ENCODE measurements at places on chromosomes 7 and 10. TPM values are rescaled to one million over a fixed set of nuclear protein-coding genes. Genes with fewer than 3 reads are reported as not detected.

GRCh38 chr10:132439424-132440163, 42.6 kb downstream of the PWWP2B start:
- no peak for DNase-seq

DNA sequence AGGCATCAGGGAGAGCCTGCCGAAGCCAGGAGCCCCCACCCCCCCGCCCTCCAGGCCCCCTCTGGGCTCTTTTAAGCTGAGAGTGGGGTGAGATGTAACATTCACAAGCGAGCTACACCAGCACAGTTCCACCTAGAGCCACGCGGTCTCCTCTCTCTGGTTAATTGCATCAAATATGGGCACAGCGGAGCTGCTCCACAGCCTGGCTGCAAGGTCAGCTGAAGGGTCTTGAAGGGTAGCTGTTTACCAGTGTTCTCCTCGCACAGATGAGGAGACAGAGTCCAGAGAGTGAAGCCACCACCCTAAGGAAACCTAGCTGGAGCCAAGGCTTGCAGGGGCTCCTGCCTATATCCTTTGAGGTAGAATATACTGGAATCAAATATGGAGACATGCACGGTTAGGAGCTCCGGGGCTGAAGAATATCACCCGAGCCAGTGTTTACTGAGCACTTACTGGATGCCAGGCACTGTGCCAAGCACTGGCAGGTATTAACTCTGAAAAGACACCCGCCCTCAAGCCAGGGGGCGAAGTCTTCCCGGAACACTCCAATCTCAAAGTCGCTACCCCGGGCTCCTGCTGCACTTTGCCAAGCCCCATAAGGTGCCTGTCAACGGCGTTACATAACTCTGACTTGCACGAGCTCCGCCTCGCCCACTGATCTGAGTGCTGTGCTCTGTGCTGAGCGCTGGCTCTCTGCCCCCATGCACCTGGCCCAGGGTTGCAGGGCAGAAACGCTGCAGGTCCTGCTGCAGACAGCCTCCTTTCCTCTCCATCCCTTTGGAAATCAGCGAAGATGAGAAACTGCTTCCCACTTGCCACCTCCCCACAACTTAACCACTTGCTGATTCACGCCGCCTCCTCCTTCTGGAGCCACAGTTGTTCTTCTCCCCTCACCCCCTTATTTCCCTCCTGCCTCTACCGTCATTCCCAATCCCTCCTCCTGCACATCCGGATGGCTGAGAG, 5.4 kb downstream of the CHST15 start:
- no peak for DNase-seq

DNA sequence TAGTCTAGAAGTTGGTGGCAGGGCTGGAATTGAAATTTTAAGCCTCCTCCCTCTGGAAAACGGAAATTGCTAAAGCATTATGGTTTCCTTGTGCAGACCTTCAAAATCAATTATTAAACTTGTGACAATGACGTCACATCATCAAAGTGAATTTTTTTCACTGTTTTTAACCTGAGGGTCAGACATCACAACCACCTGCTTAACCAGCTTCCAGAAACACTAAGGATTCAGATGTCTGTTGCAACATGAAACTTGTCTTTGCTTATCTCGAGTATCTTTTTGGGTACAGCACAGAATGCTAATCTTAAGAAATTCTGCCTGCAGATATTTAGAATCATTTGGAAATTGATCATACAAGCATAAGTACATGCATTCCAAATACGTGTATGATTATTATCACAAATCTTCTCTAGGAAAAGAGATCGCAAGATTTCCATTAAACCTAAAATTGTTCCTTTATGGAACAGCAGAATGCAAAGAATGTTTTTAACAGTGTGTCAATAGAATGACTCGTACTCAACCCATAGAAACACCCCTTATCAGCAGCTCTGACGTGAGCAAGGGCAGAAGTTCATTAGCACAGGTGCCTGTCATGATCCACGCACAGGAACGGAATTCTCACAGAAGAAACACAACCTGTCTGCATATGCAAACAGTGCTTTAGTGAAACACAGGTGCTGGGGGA, 4.1 kb upstream of the GTPBP4 start:
- no peak for DNase-seq

GRCh38 chr7:47026780-47027361, 555.0 kb downstream of the TNS3 start:
- no peak for DNase-seq

DNA sequence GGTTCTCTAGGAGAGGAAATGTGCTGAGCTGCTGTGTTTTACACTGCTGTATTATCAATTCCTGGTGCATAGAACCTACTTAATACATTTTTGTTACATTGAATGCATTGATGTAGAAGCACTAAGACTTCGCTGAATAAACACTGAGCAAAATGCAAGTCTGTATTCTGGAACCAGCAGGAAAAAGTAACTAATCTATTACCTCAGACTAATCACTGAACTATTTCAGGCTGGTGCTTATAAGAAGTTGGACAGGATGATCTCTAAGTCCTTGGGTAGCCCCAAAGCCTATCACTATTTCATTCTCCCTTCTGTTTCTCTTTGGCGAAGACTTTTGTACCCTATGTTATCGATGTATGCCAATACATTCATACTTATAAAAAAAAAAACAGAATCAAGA, 87.2 kb upstream of the LRRTM3 start:
- no peak for DNase-seq

DNA sequence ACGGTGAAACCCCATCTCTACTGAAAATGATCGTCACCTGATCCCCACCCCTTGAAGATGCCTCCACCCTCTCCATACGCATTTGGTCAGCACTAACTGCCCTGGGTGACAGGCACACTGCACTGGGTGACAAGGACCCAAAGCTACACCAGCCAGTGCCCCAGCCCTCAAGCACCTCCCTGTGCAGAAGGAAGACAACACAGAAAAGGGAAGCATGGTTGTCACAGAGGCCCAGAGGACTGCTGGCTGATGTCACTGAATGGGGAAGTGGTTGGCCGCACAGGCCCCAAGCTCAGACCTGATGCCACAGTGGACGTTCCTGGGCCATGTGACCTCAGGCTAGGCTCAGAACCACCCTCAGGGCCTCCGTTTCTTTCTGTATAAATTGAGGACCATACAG, 4.2 kb upstream of the PILRA start:
- no peak for DNase-seq

- DNase-seq = peak; percentile 95
Observed at GRCh38 chr7:124929467-124930172, at the start of gene POT1. Gene POT1 (minus strand): TSS chr7:124929825. CDS start chr7:124897173, 32,652 bp downstream.

DNA sequence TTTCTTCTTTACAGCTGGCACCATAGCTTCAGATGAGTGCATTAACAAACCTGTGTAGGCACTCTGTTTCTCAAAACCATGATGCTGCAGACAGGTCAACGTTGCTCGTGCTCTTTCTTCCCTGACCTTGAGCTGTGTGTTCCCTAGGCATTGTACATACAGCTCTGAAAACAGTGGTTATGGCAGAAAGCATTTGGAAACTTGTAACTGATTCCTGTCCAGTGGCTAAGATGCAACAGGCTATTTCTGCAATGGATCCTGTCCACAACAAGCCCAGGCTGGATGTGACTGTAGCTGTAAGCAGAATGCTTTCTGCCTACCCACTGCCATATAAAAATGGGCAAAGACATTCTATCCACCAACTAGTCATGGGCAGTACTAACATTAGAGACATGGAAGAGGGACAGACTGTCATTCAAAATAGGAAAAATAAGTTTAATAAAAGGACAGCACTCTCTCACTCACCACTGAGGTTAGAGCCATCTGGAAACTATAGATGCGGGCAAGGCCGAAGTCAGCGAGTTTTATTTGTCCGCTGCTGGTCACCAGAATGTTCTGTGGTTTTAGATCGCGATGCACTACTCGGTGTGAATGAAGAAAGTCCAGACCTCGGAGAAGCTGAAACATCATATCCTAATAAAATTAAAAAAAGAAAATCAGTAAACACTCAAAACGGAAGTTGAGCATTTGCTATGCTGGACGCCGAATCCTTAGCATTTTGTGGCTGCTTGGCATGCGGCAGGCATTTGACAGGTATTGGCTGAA, 111.0 kb downstream of the CDK6 start:
- no peak for DNase-seq

- DNase-seq = no peak
Observed at GRCh38 chr10:27741173-27742091, 4.2 kb downstream of the MKX start.

DNA sequence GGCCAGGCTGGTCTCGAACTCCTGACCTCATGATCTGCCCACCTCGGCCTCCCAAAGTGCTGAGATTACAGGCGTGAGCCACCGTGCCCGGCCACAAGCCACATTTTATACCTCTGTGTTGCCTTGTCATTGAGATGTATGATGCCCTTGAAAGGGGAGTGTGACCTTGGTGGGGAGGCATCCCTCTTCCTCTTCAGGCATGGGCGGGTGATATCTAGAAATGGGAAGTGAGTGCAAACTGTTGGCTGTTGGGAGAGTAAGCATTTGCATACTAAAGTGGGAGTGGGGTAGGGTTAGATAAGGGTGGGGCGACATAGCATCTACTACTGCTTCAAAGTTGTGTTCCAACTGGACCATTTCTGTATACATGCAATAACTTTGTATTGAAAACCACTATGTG, 20.1 kb downstream of the RP9 start:
- no peak for DNase-seq

DNA sequence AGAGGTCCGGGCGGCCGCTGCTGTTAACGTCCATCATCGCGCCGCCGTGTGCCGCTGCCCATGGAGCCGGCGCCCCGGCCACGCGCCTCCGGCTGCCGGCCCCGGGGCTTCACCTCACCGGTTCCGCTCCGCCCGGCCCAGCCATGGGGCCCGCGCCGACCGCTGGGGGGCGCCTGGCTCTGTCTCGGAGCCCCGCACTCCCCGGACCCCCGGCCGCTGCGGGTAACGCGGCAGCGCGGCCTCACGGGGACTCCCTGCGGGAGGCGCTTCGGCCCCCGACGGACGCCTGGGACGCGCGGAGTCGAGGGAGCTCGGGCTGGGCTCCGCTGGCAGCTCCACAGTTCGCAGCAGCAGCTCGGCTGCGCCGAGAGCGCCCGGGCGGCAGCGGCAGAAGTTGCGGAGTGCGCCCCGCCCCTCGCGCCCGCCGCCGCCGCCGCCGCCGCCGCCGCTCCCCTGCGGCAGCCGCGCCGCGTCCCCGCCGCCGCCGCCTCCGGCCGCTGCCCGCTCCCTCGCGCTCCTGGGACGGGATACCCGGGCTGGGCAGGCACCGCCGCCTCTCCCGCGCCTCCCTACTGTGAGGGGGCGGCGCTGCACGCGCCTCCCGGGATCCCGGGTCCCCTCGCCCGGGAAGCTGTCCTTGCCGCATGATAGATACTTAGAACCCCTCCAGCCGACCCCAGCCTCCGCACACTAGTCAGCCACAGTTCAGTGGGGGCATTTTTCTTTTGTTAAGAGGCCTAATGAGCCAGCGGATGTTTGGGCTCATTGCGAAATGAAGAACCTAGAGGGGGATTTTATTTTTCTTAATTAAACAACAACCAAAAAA, at the start of gene HTR7:
Gene HTR7 (minus strand): TSS at position 405 of the 826 bp plus-strand sequence. CDS start 368 bp downstream, at position 37.
- DNase-seq = no peak

- no peak for DNase-seq
Observed at GRCh38 chr7:91660734-91661356, 219.7 kb downstream of the MTERF1 start.

DNA sequence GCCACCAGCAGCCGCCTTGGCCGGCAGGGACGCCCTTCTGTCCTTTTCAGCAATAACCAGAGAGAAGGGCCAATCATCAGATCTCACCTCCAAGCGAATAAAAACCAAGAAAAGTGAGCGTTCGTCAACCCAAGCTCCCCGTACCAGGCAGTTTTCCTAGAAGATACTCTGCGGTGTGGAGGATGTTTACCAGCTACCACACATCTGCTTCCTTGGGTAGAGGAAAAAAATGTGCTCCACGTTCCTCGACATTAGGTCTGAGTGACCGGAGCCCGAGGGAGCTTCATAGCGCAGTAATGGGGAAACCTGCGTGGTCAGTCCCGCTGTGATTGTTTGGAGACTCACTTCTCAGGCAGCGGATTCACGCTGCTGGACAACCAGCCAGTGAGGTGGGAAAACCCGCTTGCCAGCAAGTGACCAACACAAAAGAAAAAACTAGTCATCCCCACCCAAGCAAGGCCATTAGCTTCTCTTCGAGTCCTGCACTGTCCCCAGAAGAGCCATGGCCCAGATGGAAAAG, 73.0 kb downstream of the ZRANB1 start:
- DNase-seq = no peak

GRCh38 chr10:24118246-24118645, 90.7 kb upstream of the KIAA1217 start:
- no peak for DNase-seq

- no peak for DNase-seq
Observed at GRCh38 chr10:20874261-20874660, 22.9 kb downstream of the NEBL start.

DNA sequence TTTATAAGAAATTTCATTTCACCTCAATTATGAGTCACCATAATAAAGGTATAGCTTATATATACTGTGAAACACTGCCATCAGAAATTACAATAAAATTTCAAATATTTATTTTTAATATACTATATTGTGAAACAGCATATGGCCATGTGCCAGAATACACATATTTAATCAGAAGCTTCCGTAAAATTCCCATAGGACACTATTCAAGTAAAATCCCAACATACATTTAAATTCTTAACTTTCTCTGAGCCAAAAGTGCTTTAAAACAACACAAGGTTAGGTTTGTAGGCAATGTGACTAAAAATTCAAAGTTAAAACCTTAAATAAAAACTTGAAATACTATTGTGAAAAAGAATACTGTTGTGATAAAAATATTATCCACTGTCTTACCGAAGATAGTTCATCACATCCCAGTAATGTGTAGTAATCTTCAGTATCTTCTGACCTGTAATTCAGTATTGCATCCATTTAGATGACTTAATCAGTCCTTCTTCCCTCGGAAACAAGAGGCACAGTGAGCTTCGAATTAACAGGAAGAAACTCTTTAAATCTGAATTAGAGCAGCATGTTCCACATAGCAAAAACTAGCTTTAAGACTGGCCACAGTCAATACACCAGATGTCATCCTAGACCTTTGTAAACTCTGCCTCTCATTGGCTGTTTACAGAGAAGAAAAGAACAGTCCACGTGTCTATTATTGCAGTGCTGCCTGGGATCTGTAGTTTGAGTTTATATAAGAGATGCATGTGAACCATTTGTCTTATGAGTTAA, at the start of gene DNAJC12:
Gene DNAJC12 (minus strand): TSS at position 648 of the 774 bp plus-strand sequence. CDS start 177 bp downstream, at position 471.
- DNase-seq = no peak

- no peak for DNase-seq
Observed at GRCh38 chr10:78222096-78222790, 188.6 kb downstream of the RPS24 start.

- peak; percentile 51 for DNase-seq
Observed at GRCh38 chr7:140696680-140697446, at the start of gene NDUFB2. Gene NDUFB2 (plus strand): TSS chr7:140696708. CDS start chr7:140696745, 37 bp downstream.

DNA sequence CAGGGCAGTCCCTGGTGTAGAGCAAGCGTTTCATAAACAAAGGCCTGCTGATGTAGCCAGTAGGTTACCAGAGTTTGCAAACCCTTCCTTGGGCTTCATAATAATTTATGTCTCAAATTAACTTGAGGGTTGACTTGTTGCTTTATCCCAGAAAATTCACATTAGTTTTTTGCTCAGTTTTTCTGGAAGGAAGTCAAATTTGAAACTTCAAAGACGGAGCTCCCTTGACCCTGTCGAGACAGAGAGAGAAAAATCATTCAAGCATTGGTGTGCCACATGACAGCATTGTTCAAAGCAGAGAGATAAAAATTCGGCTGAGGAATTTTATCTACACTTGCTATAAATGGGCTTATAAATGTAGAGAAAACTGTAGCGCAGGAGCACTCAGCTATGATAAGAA, 627.7 kb downstream of the TNS3 start:
- no peak for DNase-seq

The WDR37 gene
- total RNA-seq = 10.5 TPM

The ITPRIP gene
- 16.9 TPM for total RNA-seq

The ACSM6 gene
- not detected for total RNA-seq

The HMX3 gene
- total RNA-seq = 0.27 TPM

The HOXA9 gene
- total RNA-seq = not detected

The PAPSS2 gene
- 20.2 TPM for total RNA-seq

The IPMK gene
- 7.8 TPM for total RNA-seq
